DMS 273 treated with DMSO at 0.1 percent for 48 hours (cell line): ENCODE measurements at places on chromosomes 12 and 14.

DNA sequence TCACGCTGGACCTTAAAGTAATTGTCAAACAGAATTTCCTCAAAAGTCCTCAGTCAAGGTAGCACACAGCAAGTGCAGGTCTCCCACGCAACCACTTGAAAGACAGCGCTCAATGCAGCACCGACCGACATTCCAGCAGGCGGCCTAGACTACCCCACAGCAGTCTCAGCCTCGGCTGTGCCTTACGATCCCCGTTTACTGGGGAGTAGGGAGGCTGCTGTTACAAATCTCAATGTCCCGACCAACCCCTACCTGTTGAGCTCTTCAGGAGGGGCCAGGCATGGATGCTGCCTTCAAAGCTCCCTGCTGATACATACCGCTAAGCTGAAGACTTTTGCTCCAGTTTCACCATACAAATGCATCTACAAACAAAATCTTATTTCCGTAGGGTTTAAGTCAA, 21.8 kb downstream of the VPS37B start:
- DNase-seq, result no peak

DNA sequence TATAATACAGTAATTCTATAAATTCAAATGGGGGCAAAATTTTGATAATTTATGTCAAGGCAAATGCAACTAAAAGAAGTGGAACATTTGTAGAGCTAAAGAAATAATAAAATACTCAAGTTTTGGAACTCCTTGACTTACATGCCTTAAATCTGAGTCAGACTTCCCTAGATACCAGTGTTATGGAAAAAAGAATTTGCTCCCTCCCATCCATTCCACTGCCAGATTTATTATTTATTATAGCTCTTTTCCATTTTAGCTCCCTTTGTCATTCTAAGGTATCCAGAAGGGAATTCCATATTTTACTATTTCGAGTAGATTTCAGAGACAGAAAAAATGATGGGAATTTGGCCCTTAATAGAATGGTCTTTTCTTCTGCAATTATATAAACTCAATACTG, 44.0 kb downstream of the RHOJ start:
- no peak for DNase-seq

GRCh38 chr12:98296462-98297079, 218.8 kb upstream of the TMPO start:
- DNase-seq, result no peak

DNA sequence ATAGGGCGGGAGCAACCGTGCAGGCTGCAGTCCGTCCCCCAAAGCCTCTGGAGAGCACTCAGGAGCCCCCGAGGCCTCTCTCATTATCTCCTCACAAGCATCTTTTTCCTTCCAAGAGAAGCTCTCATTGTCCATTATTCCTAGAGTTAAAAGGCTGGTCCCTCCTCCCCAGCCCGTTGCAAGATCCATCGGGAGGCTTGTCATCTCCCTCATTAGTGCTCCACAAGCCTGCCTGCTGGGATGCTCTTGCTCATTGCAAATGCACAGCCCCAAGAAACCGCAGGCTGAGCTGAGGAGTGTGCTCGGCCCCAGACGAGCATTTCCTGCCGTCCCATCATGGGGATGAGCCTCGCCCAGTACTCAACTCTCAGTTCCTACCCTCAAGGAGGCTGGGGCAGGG, 23.3 kb downstream of the NUAK1 start:
- no peak for DNase-seq

DNA sequence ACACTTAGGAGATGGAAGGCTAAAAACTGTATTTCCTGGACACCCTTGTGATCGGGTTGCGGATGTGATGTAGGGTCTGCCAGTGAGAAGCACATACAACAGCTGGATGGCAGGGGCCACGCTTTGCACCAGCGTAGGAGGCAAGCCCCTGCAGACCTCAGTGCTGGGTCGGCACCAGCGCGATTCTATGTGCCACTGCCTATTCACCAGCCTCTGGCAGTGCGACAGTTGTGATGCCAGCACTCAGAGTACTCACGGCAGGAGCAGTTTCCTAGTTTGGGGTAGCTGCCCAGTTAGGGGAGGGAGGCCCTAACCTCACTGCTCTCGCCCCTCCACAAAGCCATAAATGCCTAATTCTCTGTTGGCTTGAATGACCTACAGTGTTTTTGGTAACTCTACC, 31.6 kb downstream of the SPTLC2 start:
- no peak for DNase-seq

- no peak for DNase-seq
These were observed 13.4 kb downstream of the ATXN2 start for GRCh38 chr12:111585690-111586089.

DNA sequence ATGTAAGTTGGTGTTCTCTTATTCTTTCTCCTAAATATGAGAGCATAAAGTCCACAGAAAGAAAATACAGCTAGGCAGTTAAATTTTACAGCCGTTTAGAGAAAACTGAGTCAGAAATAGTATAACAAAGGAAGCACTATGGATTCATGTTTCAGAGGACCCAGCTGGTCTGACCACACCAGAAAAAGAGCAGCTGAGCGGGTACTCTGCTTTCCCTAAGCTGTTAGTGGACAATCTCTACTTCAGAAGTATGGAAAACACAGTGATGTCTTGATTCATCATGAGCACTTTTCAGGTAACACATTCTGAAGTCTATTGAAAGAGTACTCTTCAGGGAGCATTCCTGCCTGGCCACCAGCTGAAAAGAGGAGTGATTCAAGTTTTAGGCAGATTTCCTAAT, 12.4 kb downstream of the PPM1H start:
- no peak for DNase-seq

- DNase-seq, result no peak
These were observed 8.0 kb upstream of the TMEM132C start for GRCh38 chr12:128258866-128259555.

- DNase-seq, result no peak
These were observed 47.4 kb upstream of the PARP11 start for GRCh38 chr12:3920351-3921150.

GRCh38 chr12:72888693-72889092, 616.5 kb downstream of the TRHDE start:
- no peak for DNase-seq

DNA sequence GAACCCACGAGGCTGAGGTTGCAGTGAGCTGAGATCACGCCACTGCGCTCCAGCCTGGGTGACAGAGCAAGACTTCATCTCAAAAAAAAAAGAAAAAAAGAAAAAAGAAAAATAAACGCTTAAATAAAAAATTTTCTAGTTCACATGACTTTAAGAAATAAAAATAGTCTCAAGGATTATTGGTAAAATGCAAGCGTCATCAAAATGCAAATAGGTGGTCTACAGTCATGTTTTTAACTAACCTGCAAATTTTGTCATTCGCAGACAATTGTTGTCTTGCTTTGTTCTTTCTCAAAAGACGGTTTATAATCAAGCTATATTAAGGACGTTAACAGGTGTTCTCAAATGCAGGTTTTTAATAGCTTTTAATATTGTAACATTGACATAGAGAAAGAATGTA, 22.4 kb downstream of the TXNRD1 start:
- no peak for DNase-seq

DNA sequence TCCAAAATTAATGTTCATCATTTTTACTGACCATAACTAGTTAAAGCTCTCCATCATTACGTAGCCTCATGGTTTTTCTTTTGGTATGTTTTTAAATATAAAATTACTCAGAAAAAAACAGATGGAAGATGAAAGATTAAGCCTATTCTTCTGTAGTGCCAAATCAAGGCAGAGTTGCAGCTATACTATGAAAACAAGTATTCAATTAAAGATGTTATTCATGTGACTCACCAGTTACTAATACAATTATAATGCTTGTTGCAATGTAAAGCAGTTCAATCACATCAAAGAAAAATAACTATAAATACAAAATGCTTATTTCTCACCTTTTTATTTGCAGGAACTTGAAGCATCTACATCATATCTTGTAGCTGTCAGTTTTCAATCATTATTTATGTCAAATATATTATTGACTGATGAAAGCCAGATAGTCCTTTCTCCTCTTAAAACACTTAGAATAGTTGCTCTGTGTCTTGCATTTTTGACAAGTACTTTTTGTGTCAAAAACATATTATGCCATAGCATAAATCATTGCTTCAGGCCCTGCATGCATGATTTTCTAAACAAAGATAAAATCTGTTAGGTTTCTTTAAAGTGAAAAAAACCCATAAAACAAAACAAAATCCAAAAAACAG, 36.0 kb upstream of the TRHDE start:
- no peak for DNase-seq

DNA sequence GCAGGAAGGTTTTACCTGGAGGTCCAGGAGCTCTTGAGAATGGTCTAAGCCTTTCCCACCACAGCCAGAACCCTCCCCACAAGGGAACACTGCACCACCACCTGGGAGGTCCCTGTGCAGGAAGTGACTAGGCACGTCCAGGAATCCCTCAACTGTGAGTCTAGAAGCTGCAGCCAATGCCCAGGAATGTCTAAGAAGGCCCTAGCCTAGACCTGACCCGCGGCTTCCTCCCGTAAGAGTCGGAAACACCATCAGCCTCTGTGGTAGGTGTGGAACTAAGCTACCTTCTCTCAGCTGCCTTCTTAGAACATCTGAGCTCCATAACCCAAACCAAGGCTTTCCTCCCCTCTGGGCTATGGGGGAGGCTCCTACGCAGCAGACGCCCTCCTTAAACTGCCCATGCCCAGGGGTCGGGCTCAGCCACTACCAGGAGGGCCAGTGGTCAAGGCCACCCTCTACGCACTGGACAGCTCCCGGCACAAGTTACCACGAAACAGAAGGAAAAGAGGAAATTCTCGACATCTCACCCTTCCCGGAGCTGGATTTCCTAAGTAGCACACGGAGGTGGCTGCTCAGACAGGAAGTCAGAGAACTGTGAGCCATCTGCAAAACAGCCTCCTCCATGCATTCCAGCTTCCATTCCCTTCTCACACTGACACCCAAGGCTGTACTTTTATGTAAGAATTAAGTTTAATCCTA, 25.5 kb downstream of the ZFYVE21 start:
- DNase-seq, result no peak

GRCh38 chr12:77005611-77006098, 59.7 kb downstream of the E2F7 start:
- no peak for DNase-seq
